ENCODE measurements at places on chromosomes 6 and 20. TPM values are rescaled to one million over a fixed set of nuclear protein-coding genes. Genes with fewer than 3 reads are reported as not detected.

The CRYBG1 gene
- total RNA-seq, result 45.0 TPM

The DEFB127 gene
- total RNA-seq, result not detected

The PI16 gene
- not detected for total RNA-seq

The UBD gene
- total RNA-seq, result not detected

The CD24 gene
- 1,344 TPM for total RNA-seq

The CNR1 gene
- under 0.01 TPM for total RNA-seq

The RBM38 gene
- total RNA-seq, result 7.6 TPM

The HUS1B gene
- 1.4 TPM for total RNA-seq

The MDC1 gene
- 2.7 TPM for total RNA-seq

The HLA-DQB1 gene
- total RNA-seq, result not detected

The HLA-C gene
- total RNA-seq, result 203 TPM

The TAGAP gene
- total RNA-seq, result under 0.01 TPM

The XKR7 gene
- not detected for total RNA-seq

The OSER1 gene
- total RNA-seq, result 53.2 TPM

The ALDH5A1 gene
- total RNA-seq, result 0.53 TPM

The FAM50B gene
- 10.3 TPM for total RNA-seq

The SLC17A1 gene
- not detected for total RNA-seq

The MRAP2 gene
- total RNA-seq, result 0.26 TPM

The SNAP25 gene
- total RNA-seq, result not detected

The CLPSL1 gene
- not detected for total RNA-seq

The FAM209A gene
- not detected for total RNA-seq

The AAR2 gene
- 13.7 TPM for total RNA-seq

The TMC2 gene
- total RNA-seq, result not detected

The PPP1R3G gene
- 1.8 TPM for total RNA-seq

The C2 gene
- total RNA-seq, result 0.26 TPM

The LAMA4 gene
- 0.38 TPM for total RNA-seq

The CEP57L1 gene
- total RNA-seq, result 11.9 TPM

The SALL4 gene
- total RNA-seq, result 0.26 TPM

The FRK gene
- total RNA-seq, result 1.3 TPM

The TASP1 gene
- 16.0 TPM for total RNA-seq

The GRM1 gene
- total RNA-seq, result not detected

The CCN6 gene
- not detected for total RNA-seq

The COL20A1 gene
- total RNA-seq, result not detected

The SLC4A11 gene
- total RNA-seq, result 3.2 TPM

The JAG1 gene
- 310 TPM for total RNA-seq

The PYGB gene
- total RNA-seq, result 213 TPM

The LY6G6C gene
- total RNA-seq, result 0.38 TPM

The ZSCAN31 gene
- total RNA-seq, result 12.1 TPM

The IPCEF1 gene
- under 0.01 TPM for total RNA-seq

The PACSIN1 gene
- total RNA-seq, result not detected

The CSNK2A1 gene
- 242 TPM for total RNA-seq

The DDX27 gene
- 66.6 TPM for total RNA-seq

The TFB1M gene
- total RNA-seq, result 11.6 TPM

The TCFL5 gene
- 13.2 TPM for total RNA-seq

The ARMH2 gene
- total RNA-seq, result not detected

The BPIFB1 gene
- total RNA-seq, result not detected

The FOXQ1 gene
- 3.1 TPM for total RNA-seq

The PGC gene
- not detected for total RNA-seq

The TP53TG5 gene
- not detected for total RNA-seq

The NKX2-4 gene
- total RNA-seq, result not detected

The AIF1 gene
- total RNA-seq, result not detected

The GPSM3 gene
- total RNA-seq, result 0.79 TPM

All from bronchial epithelial cell (primary cell).